ENCODE measurements at places on chromosomes 5 and 9. TPM values are rescaled to one million over a fixed set of nuclear protein-coding genes. Genes with fewer than 3 reads are reported as not detected.

The MYOZ3 gene
- not detected for total RNA-seq

The ARSI gene
- total RNA-seq, result not detected

The HRH2 gene
- 13.7 TPM for total RNA-seq

The DOK3 gene
- 2.4 TPM for total RNA-seq

The RELL2 gene
- total RNA-seq, result 18.8 TPM

The ZFP2 gene
- not detected for total RNA-seq

The SLC25A48 gene
- total RNA-seq, result not detected

The LPAR1 gene
- not detected for total RNA-seq

The KIAA1958 gene
- total RNA-seq, result 7.4 TPM

The ANKRD18A gene
- 3.1 TPM for total RNA-seq

The PCDHGA5 gene
- total RNA-seq, result not detected

All from activated CD4-positive, alpha-beta memory T cell treated with anti-CD3 and anti-CD28 coated beads, Interleukin-2, amount 10 ng/mL, durations not matched to agents 7 days and 5 days (primary cell).